Stimulated activated CD8-positive, alpha-beta memory T cell treated with anti-CD3 and anti-CD28 coated beads, Interleukin-2, amount 100 ng/mL, for 1 hour (primary cell): ENCODE measurements at places on chromosomes 2 and 18.

- DNase-seq, result no peak
Observed at GRCh38 chr18:79587779-79588635, 91.6 kb upstream of the CTDP1 start.

- no peak for DNase-seq
Observed at GRCh38 chr2:216188559-216188850, 79.4 kb downstream of the XRCC5 start.

GRCh38 chr2:107430006-107430405, 396.7 kb upstream of the RGPD4 start:
- no peak for DNase-seq

DNA sequence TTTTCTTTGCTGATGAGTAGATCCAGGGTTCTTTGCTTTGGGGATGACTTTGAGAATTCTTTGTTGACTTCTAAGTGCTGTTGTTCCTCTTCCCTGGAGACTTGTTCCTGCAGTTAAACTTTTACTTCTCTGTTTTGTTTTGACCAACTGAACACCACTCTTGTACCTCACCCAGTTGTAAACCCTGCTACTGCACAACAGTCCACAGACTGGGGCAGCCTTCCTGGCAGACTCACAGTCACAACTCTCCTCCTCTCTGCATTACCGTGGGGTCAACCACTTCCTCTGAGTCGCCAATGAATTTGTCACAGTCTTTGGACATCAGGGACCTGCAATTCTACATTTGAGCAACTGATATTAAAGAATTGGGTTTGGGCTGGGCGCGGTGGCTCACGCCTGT, 3.8 kb upstream of the SLC8A1 start:
- DNase-seq, result no peak

DNA sequence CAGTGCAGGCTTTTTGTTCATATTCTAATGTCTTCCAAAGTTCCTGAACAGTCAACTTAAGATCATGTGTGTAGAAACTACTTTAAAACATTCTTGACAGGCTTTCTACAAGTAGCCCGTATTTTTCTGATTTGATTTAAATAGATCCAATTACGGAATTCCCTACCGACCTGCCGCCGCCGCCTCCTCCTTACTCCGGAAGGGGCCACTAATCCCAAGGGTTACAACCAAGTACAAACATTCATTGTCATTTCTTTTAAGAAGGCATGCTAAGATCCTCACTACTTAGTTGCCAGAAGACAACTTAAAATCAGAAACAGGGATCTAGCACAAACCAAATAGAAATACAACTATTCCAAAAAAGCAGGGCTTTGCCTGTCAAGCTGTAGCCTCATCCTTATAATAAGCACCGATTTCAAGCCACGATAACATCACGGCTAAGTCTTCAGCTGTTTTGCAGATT, 784 bp downstream of the WDR33 start:
- DNase-seq, result no peak

- DNase-seq, result no peak
Observed at GRCh38 chr2:1970341-1970740, 226.0 kb upstream of the PXDN start.

- DNase-seq, result no peak
Observed at GRCh38 chr2:217799563-217800432, 203.0 kb downstream of the TNS1 start.

DNA sequence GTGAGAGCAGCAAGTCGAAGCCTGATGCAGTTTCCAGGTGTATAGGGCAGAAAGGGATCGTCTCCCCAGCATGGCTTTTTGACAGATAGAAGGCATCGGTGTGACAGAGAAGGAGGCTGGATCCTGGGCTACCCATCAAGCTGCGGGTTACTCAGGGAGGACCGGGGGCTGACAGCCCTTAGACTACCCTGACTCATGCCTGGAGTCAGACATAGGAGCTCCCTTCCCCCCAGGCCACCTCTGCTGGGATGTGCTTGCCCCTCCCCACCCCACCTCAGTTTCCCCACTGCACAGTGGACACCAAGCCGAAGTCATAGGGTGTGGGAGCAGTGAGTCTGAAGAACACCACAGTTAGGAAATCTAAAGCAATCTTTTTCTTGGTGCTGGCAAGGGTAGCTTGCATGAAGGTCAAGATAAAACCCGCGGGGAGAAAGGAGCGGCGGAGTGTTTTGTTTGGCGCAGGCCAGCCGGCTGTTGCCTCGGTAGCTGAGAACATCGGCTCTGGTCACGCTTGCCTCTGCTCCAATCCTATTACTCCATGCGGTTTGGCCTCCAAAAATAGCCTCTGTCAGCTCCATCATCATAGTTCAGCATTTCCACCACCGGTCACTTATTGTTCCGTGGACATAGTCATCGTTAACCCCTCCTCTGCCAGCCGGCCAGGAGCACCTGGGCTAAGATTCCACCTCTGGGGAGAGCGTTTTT, 169.2 kb upstream of the GLI2 start:
- no peak for DNase-seq

DNA sequence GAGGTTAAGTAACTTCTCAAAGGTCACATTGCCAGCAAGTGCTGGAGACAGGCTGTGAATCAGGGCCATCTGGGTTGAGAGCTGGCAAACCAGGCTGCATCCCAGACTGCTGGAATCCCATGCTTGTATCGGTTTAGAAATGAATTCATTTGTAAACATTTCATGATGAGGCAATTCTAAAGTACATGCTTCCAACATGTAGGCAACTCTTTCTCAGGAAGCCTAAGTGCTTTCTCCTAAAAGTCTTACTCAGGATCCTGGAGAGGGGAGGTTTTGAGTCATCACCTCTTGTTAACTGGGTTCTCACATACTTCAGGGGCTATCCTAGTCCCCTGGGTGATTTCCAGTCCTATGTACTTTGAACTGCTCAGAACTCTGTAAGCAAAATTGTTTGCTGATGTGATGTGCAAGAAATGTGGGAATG, 416.5 kb downstream of the MEIS1 start:
- DNase-seq, result no peak

DNA sequence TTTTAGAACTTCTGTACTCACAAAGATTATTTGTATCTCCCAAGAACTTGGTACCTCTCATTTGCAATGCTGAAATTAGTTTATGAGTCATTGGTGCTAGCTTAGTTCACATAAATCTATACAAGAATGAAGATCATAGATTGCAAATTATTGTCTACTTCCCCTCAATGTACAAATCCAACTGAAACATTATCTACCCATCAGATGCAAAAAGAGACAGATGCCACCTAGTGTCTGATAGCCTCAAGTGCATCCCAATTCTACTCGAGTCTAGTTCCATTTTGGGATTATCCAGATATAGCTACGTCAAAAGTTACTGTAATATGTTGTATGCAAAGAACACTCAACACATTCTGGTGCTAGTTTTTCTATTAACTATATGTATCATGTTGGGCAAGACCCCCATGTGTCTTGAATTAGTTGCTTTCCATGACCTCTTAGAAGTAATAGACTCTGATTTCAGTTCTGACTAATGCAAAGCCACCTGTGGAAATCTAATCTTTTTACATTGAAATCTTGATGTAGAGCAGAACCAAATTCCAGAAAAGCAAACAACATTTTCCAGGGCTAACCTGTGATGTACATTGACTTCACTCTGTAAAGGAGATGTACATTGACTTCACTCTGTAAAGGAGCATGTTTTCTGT, 210.0 kb downstream of the RBM43 start:
- no peak for DNase-seq

DNA sequence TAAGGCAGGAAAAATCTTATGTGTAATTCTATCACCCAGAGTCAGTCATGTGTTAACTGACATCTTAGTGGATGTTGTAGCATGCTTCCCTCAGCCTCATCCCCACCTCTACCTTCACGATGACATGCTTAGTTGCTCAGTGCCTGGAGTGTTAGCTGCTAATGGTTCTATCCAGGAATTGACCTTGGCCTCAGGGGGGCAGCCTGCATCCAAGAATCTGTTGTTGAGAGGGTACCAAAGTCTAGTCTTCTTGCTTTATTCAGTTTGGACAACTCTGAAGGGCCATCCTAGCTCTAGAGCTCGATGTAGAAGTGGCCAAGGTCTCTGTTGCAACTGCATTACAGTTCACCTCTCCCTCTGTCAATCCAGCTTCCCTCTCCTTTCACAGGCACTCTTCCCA, 61.2 kb downstream of the ACYP2 start:
- no peak for DNase-seq

DNA sequence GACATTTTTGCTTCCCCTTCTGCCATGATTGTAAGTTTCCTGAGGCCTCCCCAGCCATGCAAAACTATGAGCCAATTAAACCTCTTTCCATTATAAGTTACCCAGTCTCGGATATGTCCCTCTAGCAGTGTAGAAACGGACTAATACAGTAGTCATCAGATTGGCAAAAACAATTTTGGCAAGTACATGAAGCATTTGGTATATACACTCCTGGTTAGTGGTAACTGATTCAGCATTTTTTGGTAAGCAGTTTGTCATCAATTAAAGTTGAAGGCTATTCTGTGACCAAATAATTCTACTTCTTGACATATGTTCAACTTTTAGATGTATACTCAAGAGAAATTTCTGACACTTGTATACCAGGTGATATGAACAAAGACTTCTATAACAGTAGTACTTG, 190.5 kb upstream of the STON1 start:
- DNase-seq, result no peak

DNA sequence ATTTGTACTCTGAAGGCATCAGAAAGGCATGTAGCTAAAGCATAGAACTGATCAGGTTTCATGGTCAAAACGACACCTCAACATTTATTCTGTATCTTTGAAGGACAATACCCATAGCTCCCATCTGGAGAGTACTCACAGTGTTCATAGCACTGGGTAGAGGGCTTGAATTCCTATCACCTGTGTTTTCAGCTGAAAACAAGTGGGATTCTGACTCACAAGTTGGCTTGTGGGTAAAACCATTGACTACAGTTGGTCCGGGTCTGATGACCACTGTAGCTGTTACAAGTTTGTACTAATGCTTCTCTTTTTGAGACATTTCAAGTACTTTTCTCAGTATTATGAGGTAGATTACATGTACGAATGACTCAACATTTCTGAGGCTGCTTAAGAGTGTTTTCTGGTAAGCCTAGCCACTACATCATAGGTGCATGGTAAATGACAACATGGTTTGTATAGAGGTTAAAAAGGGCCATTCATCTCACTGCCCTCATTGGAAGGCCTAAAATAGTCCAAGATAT, 68.6 kb upstream of the PELI1 start:
- no peak for DNase-seq

DNA sequence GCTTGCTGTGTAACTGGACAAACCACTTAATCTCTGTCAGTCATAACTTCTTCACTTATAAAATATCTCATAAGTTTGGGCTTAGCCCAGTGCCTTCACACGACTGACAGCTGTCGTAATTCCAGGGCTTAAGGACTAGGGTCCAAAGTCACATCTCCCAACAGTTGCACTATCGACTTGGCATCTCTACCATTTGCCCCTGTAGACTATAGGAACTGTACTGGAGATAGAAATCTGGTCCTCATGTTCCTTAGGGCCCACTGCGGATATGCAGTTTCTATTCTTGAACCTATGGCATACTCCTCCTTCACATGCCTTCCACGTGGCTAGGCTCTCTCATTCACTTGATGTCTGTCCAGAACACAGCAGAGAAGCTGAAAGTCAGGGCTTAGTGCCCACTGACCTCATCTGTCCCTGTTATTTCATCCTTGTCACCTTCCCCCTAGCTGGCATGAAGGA, 2.7 kb downstream of the ABHD1 start:
- no peak for DNase-seq

DNA sequence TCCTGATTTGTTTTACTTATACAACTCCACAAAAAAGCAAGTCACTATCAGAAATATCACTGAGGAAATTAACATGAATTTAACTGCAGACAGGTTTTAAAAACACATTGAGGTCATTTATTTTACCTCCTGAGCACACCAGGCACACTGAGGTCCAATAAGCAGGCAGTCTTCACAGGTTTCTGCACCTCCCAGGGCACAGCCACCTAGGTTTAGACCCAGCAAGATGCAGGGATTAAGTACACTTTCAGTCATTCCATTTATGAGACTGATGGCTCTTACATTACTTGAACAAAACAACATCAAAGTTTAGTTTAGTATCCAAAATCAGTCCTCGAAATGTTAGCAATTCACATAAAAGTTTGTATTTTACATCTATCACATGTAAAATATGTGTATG, 1.0 kb downstream of the ITGB6 start:
- no peak for DNase-seq

GRCh38 chr2:25938345-25938744, 44.0 kb downstream of the KIF3C start:
- DNase-seq, result no peak

- DNase-seq, result no peak
Observed at GRCh38 chr18:34707670-34708069, 2.4 kb upstream of the DTNA start.

- DNase-seq, result no peak
Observed at GRCh38 chr2:136344339-136344738, 226.4 kb upstream of the CXCR4 start.

GRCh38 chr2:7094231-7094741, 177.1 kb downstream of the RNF144A start:
- DNase-seq, result no peak

- no peak for DNase-seq
Observed at GRCh38 chr2:150781142-150781541, 293.7 kb upstream of the RND3 start.

- no peak for DNase-seq
Observed at GRCh38 chr2:11761259-11761658, 14.8 kb downstream of the LPIN1 start.

GRCh38 chr18:79392226-79392625, 3.5 kb upstream of the NFATC1 start:
- no peak for DNase-seq

DNA sequence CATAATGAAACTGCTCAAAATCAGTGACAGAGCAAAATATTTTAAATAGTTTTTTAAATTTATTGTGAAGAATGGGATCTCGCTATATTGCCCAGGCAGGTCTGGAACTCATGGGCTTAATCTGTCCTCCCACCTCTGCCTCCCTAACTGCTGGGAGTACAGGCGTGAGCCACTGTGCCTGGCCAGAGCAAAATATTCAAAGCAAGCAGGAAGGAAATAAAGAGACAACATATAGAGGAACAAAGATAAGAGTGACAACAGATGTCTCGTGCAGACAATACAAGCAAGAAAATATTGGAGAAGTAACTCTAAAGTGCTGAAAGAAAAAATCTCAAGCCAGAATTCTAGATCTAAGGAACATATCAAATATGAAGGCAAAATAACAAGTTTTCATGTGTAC, 5.0 kb upstream of the SCLY start:
- DNase-seq, result no peak

DNA sequence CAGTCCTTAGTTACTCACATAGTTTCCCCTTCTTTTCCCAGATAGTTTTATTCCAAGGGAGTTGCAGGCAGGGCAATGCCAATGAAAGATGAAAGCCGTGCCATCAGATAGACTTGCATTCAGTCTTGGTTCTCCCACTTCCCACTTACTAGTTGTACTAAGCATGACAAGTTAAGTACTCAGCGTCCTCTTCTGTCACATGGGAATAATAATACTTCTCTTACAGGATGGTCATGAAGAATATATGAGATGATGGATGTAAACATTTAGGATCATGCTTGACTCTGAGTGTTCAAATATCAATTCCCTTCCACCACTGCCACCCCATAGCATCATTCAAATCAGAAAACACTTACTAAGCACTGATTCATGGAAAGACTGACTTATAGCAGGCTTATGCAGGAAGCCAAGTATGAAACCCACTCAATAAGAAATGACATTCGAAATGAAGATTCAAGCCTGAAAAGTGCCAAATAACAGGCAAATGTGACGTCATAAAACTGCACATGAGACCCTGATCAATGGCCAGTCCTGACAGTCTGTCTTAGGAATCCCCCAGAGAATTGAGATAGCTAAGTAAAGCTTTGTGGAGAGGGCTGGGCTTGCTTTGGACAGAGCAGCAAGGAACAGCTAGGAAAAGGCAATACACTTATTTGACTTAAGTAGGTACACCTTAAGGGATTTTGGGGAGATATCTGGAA, 11.1 kb upstream of the EVA1A start:
- no peak for DNase-seq

GRCh38 chr18:75970212-75970611, 524.8 kb downstream of the ZNF516 start:
- no peak for DNase-seq
